Left kidney (tissue), 8 donors: ENCODE measurements at places on chromosomes 2 and 18. TPM values are rescaled to one million over a fixed set of nuclear protein-coding genes. Genes with fewer than 3 reads are reported as not detected.
A peak's percentile ranks its signal among the peaks of the same experiment; 100 is the strongest.

GRCh38 chr2:123935405-123935804, 89.7 kb upstream of the CNTNAP5 start:
- DNase-seq, result no peak

DNA sequence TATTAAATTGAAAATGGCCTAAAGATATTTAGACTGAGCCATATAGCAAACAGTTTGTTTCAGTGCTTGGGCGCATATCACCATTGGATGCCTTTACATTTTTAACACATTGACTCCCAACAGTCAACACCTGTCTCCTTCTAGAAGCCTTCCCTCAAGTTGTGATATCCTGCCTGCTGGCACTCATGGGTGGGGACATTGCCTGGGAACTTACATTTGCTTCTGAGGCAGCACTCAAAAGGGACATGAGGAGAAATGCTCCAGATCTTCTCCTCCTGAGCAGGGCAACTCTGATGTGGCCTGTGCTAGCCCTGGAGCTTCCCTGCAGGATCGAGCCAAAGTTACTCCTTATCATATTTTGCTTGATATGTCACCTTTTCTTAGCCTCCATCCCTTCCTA, 392.2 kb downstream of the CDH7 start:
- no peak for DNase-seq

DNA sequence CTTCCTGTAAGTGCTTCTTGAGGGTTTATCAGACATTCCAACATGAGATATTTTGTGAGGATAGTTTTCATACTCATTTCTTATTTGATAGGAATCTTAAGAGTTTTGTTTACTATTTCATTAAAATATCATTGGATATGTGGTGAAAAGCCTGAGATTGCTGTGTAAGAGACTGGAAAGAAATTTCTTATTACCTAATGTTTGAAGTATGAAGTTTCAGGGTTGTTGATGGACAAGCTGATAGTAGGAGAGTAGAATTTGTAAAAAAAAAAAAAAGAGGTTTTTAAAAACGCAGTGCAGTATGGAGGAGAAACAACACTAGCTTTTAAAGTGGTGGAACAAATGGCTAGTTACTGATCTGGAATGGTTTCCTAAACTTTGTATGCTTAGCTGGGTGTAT, 7.7 kb downstream of the EPB41L5 start:
- DNase-seq, result no peak

DNA sequence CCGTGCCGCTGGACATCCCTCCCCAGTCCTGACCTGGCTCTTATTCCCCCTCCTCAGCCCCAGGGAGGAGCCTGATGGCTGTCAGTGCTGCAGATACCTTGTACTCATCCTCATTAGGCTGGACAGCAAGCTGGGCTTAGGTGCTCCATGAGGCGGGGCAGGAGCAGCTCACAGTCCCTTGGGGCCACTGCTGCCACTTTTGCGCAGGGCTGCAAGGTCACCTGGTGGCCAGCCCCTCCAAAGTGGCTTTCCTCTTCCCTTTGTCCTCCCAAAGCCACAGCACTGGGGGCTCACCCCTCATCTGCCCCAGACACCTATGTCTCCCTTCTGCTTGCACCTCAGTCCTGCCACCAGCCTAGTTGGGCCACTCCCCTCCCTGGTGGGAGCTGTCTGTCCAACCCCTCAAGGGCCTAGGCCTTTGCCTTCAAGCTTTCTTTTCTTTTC, 60.8 kb downstream of the FAM168B start:
- no peak for DNase-seq

DNA sequence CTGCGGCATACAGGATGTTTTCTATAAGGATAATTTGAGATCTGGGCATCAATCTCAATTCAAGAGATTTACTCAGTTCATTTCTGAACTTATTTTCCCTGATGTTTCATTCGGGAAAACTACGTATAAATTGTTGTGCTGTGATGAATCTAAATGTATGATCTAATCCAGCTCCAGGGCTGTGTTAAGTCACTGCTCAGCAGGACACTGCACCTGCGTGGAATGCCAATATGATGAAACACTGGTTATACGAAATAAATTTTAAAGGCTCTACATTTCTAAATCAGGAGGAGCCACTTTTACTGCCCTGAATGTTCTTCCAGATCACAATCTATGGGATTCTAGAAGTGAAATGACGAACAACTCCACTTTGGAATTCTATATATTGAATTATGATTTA, 259.0 kb downstream of the HNMT start:
- no peak for DNase-seq

DNA sequence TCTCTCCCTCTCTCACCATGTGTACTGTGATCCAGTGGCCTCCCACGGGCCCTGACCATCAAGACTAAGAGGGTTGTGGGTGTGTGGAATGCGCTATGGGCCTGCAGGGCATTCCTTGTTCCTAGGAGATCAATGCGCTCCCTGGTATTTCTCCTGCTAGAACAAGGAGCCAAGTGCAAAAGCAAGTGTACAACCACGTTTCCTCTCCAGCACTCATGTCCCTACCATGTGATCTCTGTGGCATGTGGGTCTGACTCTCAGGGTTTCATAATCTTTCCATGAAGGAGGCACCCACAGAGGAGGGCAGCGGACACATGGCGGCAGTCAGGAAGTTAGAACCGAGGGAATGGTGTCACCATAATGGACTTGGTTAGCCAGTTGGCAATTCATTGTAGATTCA, 91.4 kb downstream of the MAPK4 start:
- no peak for DNase-seq

- no peak for DNase-seq
Observed at GRCh38 chr2:68559692-68560091, 83.7 kb upstream of the PROKR1 start.

DNA sequence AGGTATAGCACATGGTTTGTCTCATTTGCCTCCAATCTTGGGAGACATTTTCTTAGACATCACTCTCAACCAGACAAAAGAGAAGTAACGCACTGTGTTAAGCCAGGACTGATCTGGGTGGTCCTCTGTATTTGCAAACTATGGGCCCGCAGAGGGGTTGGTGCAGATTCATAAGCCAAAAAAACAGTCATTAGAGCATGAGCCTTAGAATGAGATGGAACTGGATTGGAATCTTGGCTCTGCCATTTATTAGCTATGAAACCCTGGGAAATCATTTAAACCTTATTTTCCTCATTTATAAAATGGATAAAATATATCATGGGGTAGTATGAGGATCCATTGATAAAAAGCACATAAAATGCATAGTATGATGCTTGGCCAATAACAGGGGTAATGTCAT, 213.5 kb upstream of the APCDD1 start:
- no peak for DNase-seq

DNA sequence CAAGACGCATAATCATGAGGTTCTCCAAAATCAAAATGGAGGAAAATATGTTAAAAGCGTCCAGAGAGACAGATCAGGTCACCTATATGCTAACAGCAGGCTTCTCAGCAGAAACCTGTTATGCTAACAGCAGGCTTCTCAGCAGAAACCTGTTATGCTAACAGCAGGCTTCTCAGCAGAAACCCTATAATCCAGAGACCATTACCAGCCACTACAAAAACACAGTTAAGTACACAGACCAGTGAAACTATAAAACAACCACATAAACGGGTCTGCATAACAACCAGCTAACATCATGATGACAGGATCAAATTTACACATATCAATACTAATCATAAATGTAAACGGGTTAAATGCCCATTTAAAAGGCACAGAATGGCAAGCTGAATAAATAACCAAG, 1548.4 kb upstream of the TMEFF2 start:
- DNase-seq, result no peak

DNA sequence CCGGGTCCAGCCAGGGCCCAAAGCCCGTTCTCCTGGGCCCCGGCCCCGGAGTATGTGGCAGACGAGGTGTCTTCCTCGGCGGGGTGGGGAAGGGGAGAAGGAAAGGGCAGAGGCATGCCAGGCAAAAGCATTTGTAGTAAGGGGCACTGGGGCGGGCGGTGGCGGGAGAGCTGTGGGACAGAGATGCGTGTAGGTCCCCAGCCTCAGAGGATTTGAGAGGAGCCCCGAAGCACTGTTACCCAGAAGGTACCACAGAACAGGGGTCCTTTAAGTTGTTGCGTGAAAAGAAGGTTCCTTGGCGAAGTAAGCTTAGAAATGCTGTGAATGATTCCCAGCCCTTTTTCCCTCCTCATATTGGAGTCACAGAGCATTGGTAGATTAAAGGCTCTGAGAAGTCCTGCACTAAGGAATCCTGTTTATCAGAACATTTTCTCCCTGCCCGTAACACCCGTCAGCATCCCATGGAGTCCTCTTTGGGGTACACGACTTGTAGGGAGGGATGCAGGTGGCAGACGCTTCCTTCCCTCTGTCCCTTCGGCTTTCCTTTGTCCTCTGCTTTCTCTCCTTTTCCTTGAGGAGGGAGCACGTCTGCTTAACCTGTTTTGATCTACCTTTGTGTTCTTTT, 12.5 kb downstream of the GAREM2 start:
- no peak for DNase-seq

DNA sequence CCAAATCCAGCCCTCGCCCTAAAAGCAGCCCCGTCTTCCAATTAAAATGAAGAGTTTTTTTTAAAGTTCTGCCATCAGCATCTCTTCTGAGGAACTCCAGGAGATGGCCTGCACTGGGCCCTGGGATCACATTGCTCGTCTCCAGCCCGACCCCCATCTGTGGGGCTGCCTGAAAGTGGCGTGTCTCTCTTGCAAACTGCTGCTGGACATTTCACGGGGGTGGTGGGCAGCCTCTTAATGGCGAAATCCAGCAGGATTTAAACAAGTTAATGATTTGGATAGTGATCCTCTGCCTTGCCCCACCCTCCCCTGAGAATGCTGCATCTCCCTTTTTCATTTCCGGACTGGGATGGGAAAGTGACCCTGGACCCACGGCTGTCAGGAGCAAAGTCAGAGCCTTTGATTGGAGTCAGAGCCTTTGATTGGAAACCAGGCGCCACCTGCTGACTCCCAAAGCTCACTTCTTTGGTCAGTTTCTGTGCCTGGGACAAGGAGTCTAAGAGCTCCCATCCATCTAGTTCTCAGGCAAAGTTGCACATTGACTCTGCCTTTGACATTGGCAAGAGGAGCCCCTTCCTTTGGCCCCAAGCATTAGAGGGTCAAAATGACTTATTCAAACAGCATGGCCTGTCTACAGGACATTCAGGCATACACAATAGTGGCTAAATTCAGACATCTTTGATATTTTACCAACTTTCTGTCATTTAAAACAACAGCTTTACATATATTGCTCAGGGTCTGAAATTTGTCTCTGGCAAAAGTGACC, 155.2 kb downstream of the SH3BP4 start:
- peak; percentile 81 for DNase-seq

DNA sequence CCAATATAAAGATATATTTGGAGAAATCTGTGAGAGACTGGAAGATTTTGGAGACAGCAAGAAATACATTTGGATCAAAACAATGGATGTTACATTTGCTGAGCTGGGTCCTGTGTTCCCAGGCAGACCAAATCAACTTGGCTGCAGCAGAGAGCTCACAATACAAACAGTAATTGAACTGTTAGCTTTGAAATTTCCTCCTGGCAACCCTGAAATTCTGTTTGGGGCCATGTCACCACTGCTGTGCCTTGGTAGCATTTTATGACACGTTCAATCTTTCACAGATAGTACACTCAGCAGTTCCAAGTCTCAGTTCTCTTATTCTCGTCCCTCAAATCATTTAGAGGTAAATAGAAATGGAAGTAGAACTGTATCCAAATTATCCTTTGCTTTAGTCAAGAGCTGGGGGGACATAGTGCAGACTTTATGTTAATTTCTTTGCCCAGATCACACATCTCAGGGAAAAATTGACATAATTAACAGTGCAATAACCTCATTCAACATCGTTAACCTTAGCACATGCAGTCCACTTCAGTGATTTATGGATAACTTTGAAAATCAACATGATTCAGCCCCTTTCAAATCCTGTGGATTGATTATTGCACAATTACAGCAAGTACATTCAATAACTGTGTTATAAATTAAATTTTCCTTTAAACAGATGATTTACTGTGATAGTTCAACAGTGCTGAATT, 277.4 kb upstream of the MC4R start:
- no peak for DNase-seq

DNA sequence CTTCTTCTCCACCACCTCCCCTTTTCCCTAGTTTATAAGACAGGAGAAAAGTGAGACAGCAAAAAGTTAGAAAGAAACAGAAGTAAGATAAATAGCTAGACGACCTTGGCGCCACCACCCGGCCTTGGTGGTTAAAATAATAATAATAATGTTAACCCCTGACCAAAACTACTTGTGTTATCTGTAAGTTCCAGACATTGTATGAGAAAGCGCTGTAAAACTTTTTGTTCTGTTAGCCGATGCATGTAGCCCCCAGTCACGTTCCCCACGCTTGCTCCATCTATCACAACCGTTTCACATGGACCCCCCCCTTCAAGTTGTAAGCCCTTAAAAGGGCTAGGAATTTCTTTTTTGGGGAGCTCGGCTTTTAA, 1.5 kb upstream of the BUB1 start:
- DNase-seq, result peak; percentile 11

- DNase-seq, result no peak
Observed at GRCh38 chr18:80229363-80229762, 18.0 kb downstream of the PARD6G start.

- DNase-seq, result no peak
Observed at GRCh38 chr2:96856776-96857666, 795 bp downstream of the ANKRD39 start.

- peak; percentile 71 for DNase-seq
Observed at GRCh38 chr2:5482929-5483331, 209.3 kb upstream of the SOX11 start.

GRCh38 chr2:102050854-102051391, 59.2 kb downstream of the IL1R2 start:
- no peak for DNase-seq

The C2orf66 gene
- 0.98 TPM for polyA plus RNA-seq

The GORASP2 gene
- 84.8 TPM for polyA plus RNA-seq

The EPB41L3 gene
- 63.6 TPM for polyA plus RNA-seq

The ITSN2 gene
- polyA plus RNA-seq, result 32.2 TPM

The NT5C1B gene
- 1.5 TPM for polyA plus RNA-seq

The GAL3ST2 gene
- 0.76 TPM for polyA plus RNA-seq

The CTAGE1 gene
- 0.05 TPM for polyA plus RNA-seq

The PFN4 gene
- 2.2 TPM for polyA plus RNA-seq
